Inflammatory macrophage treated with lipopolysaccharide for 4 hours (primary cell): ENCODE measurements at places on chromosomes 4 and X.

- DNase-seq = no peak
Observed at GRCh38 chrX:9183481-9183880, 149.6 kb upstream of the FAM9B start.

DNA sequence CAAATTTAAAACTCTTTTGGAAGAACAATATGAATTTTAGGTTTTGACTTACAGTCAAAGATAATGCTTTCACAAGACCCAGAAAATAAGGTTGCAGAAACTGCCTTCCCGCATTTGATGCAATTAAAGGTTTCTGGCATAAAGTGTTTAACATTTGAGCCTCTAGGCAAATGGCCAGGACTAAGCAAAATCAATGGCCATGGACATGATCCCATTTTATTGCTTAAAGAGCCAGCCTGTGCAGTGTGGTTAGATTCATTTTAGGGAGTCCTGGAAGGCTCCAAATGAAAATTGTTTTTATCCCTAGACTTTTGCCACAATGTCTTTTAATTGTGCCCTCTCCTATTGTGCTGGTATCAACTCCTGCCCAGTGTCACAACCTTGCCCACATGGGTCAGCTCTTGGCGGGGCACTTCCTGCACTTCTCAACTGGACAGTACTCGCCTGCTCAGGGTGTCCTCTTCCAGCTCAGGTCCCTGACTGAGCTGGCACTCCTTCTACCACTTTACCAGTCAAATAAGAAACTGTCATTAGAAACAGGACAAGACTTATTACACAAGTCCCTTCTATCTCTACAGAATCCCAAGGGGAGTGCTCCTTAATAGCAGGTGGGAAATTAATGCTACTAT lies 208.4 kb upstream of the NPY2R start:
- no peak for DNase-seq

DNA sequence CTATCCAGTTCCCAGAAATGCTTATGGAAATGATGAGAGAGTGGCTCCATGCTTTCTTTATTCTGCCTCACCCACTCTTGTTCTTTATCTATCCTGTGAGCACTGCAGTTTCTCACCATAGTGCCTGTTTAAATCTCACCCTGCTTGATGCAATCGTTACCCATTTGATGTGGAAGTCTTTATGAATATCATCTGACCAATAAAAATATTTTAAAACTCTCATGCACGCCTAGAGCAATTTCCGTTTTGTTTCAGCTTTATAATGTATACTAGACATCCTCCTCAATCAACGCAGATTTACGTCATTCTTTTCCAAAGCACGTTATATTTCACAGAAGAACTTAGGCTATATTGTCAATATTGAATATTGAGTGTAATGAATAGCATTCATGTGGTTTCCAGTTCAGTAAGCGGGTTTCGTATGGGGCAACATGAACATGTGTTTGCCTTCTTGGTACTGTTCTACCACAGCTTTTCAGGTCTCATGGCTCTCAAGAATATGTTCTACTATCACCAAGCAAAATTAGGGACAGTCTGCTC lies 32.9 kb downstream of the GPM6A start:
- DNase-seq = no peak

DNA sequence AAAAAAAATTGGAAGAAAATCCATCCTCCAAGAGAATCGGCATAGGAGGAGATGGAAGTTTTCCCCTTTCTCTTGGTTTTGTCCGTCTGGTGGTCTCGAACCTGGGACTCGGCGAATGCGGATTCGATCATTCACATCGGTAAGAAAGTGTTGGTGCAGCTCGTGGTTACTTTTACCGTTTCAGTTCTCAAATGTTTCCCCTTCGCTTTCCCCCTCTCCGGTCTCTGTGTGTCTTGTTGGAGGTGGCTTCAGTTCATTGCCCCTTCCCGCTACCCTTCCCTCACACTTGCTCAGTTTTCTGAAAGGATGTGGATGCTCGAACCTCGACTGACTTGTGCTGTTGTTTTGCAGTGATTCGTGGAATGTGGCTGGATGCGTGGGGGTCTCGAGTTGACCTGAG lies 840 bp downstream of the GRID2 start:
- DNase-seq = no peak

DNA sequence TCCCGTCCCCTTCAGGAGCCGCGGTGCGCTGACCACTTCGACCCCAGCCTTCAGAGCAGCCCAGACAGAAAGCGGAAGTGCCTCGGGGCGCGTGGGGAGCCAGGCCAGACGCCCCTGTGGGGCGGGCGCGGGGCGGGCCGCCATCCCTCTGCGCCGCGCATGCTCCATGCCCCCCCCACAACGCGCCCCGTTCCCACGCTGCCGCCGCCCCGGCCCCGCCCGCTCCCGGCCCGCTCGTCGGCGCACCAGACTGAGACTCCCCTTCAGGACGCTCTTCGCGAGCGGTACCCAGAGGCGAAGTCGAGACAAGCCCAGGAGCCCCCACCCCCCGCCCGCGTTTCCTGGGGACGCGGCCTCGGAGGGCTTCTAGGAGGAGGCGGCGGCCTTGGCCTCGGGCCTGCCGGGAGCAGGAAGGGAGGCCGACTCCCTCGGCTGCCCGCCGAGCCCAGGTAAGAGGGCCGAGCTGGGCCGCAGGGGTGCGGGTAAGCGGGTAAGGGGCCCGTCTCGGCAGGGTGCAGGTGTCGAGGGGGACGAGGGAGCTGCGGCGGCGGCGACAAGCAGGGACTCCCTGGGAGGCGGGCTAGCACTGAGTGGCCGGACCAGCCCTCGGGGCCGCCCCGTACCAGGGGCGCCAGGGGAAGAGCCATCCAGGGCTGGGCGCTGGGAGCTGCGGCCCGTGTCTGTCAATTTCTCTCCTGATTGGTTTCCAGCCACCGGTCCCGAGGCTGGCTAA lies at the start of gene ZFP92:
Gene ZFP92, plus strand, starts transcription at position 218 of the 733 bp plus-strand sequence. CDS start 6,851 bp downstream, outside the sequence.
- DNase-seq = peak; percentile 40

- DNase-seq = no peak
Observed at GRCh38 chr4:133596459-133596858, 447.4 kb downstream of the PCDH10 start.

- DNase-seq = no peak
Observed at GRCh38 chr4:181684310-181684709, 558.9 kb upstream of the TENM3 start.

- peak; percentile 69 for DNase-seq
Observed at GRCh38 chr4:78481180-78481579, 70.4 kb upstream of the ANXA3 start.

DNA sequence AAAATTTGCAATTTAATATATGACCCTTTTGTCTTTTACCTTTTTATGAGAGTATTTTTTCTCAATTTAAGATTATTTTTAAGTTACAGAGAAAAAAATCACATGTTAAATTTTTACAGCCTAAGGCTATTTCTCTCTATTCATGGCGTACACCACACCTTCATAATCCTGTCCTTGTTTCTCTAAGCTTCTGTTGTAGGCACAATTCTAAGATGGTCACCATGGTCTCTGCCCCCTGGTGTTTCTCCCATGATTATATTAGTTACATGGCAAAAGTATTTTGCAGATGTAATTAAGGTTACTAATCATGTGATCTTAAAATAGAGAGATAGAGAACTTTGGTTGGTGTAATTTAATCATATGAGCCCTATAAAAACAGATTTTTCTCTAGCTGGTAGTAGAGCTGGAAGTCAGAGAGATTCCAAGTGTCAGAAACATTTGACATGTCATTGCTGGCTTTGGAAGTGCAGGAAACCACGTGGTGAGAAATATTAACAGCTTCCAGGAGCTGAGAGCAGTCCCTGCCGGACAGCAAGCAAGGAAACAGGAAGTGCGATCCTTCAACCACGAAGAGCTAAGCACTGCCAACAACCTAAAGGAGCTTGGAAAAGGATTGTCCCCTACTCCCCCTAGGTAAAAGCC lies 89.8 kb downstream of the EIF4E start:
- no peak for DNase-seq

DNA sequence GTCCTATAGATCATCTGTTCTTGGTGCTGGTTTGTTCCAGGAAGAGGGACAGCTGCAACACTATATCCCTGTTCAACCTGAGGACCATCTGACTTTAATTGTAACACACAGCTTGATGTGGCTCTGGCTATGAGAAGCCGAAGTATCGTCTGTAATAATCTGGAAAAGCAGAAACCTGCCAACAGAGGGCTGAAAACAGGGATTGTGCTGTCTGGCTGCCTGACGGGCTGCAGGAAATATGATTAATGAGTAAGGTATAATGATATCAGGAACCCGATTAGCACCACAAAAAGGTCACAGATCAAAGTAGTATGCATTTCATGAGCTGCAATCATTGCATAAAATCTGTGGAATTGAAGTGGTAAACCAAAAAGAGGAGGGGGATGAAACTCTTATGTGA lies 170.4 kb upstream of the MAB21L2 start:
- DNase-seq = no peak

GRCh38 chr4:7902826-7903225 lies 36.8 kb downstream of the AFAP1 start:
- no peak for DNase-seq

GRCh38 chrX:43238461-43238945 lies 417.6 kb upstream of the MAOA start:
- DNase-seq = no peak

DNA sequence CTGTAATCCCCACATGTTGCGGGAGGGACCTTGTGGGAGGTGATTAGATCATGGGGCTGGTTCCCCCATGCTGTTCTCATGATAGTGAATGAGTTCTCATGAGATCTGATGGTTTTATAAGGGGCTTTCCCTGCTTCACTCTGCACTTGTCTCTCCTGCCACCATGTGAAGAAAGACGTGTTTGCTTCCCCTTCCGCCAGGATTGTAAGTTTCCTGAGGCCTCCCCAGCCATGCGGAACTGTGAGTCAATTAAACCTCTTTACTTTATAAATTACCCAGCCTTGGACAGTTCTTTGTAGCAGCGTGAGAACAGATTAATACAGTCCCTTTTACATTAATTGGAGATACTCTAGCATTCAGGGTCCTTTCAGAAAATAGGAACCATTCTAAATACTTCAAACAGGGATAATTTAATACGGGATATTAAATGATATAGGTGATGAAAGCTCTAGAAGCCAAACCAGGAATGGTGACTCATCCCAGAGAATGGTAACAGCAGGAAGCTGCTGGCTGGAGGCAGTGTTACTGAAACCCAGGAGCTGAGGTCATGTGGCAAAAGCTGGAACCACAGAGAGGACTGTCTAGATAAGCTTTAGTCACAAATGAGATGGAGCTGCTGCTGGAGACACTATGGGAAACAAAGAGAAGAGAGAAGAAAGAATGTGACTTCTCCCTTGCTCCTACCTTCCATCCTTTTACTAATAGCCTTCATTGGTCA lies 57.3 kb downstream of the GSTCD start:
- no peak for DNase-seq

- DNase-seq = no peak
Observed at GRCh38 chrX:150092549-150092948, 154.3 kb upstream of the EOLA2 start.

DNA sequence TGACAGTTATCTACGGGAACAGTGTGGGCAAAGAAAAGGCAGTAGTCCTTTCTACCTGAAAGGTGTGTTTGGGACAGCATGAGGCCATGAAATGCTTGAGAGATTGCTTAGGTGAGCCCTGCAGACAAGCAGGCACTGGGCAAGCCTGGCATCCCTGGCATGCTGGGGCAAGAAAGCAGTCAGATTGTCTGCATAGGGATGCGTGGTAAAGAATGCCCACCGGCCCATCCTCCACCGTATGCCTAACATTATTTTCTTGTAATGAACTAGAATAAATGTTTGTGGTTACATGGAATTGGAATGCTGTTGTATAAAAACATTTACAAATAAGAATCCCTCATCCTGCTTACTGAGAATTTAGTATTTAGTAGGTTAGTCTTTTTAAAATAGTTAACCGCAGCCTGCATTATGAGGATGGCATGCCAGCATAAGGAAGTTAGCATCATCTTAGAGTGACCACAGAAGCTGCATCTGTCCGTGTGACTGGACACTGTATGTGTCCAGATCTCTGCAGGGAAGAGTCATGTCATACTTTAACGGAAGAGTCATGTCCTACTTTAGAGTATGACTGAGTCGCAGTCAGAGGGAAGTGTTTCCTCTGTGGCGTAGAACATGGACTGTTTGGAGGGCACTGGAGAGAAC lies 18.9 kb downstream of the ZBTB49 start:
- no peak for DNase-seq

GRCh38 chrX:54807524-54808108 lies at the start of gene MAGED2:
Gene MAGED2 (plus strand): TSS chrX:54807745. CDS start chrX:54809332, 1,587 bp downstream.
- no peak for DNase-seq

DNA sequence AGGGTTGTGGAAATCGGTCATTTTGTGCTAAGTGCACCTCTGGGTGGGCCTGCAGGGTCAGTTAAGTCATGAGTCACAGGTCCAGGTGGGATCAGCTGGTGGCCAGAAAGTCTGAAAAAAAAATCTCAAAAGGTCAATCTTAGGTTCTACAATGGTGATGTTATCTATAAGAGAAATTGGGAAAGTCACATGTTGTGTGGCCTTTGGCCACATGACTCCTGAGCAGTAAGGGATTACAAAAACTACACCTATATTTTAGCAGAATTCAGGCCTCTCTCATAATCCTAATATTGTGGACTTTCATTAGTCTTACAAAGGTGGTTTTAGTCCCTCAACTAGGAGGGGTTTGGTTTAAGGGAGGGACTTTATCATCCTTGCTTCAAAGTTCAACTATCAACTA lies 59.1 kb downstream of the UCHL1 start:
- no peak for DNase-seq

GRCh38 chr4:907691-908425 lies 24.3 kb downstream of the GAK start:
- DNase-seq = no peak

DNA sequence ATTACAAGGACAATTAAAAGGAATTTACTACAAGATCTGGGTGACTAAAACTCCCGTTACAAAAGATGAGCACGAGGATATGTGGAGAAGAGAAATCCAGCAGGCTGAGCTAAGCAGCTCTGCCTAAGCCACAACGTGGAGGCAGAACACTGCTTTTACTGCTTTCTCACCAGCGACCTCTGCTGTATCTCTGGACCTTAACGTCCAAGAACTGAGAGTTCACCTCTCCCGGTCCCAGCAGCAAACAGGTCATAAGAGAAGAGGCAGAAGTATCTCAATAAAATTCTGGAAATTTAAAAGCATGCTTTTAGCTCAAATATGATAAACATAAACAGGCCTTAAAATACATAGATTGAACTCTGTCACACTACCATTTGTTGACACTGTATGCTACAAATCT lies 81.0 kb downstream of the ADGRA3 start:
- peak; percentile 5 for DNase-seq

DNA sequence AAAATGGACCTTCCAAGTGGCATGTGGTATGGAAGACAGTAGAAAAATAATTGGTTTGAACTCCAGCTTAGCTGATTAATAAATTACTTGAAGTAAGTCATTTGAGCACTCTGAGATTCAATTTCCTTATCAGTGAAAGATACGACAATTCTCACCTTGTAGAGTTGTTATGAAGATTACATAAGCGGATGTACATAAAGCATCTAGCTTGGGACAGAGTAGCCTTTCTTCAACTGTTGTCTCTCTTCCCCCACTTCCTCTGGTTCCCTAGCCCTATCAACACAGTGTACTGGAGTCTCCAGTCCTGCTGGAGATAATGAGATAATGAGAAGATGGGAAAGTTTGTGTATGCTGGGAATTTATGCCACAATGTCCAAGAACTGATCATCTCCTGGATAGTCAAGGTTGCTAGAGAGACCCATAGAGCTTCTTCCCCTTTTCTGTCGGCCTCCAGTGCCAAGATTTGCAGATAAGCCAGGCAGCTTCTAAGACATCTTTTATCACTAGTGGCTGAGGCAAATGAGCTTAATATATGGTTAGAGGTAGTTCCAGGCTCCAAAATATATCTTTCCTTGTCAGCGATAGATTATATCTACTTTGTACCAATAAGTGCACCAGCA lies 33.9 kb downstream of the VSIG4 start:
- no peak for DNase-seq

GRCh38 chr4:56271131-56271530 lies 116.2 kb downstream of the AASDH start:
- no peak for DNase-seq
